ENCODE measurements at places on chromosomes 12 and 14.

- no peak for DNase-seq
These were observed 11.6 kb downstream of the SMIM41 start for GRCh38 chr12:52091061-52091460.

- DNase-seq, result no peak
These were observed at the start of gene ALX1 for GRCh38 chr12:85280165-85280983. Gene ALX1 (plus strand): TSS chr12:85280220. CDS start chr12:85280262, 42 bp downstream.

DNA sequence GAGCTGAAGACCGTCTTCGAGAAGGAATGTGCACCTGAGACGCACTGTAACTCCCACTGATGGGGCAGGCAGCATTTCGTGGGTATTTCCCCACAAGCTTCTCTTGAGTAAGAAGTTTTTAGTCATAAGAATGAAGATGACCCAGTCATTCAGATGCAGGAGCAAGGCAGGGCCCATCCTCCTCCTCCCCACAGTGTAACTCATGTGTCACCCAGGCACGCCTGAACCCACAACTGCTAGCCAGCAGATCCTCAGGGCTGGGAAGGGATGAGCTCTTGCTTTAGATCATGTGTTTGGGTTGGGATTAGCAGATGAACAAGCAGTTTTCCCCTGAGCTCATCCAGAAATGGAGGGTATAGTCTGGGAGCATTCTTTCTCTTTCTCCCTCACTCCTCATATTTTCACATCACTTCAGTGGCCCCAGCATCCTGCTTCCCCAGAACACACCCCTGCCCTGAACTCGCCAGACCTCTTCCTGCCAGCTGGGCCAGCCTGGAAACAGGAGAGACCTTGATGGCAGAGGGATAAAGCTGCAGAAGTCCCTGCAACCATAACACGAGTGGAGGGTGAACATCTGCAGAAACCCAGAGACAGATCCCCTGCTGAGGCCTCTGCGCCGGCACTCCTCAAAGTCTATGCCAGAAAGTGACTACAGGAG, 73.3 kb downstream of the B4GALNT3 start:
- no peak for DNase-seq

DNA sequence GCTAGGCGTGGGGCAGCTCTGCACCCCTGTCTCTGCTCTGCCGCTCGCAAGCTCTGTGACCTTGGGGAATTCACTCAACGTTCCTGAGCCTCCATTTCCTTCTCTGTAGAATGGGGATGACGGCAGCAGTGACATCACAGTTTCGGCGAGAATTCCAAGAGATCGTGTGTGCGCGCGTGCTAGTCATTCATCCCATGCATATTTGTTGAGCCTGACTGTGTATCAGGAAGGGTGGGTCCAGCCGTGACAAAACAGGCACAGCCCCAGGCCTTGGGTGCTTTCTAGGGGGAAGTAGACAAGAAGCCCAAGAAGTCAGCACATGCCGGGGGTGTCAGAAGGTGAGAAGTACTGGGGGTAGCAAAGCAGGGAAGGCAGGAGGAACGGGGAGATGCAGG, 145.6 kb upstream of the NCOR2 start:
- DNase-seq, result no peak

GRCh38 chr14:103530831-103531230, 1.8 kb downstream of the TRMT61A start:
- DNase-seq, result no peak

GRCh38 chr12:103819312-103819711, 21.7 kb downstream of the NT5DC3 start:
- DNase-seq, result no peak

DNA sequence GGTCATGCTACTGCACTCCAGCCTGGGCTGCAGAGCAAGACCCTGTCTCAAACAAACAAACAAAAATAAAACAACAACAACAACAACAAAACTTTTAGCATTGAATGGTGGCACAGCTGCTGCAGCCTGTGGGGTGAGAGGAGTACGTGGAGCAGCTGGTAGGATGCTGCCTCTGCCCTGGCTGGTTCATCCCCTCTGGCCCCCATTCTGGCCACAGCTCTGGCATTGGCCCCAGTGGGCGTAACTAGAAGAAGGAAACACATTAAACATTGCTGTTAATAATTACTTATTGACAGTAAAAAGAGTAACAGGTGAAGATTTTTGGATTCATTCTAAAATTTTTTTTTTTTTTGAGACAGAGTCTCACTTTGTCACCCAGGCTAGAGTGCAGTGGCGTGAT, 28.8 kb upstream of the C2CD5 start:
- no peak for DNase-seq

DNA sequence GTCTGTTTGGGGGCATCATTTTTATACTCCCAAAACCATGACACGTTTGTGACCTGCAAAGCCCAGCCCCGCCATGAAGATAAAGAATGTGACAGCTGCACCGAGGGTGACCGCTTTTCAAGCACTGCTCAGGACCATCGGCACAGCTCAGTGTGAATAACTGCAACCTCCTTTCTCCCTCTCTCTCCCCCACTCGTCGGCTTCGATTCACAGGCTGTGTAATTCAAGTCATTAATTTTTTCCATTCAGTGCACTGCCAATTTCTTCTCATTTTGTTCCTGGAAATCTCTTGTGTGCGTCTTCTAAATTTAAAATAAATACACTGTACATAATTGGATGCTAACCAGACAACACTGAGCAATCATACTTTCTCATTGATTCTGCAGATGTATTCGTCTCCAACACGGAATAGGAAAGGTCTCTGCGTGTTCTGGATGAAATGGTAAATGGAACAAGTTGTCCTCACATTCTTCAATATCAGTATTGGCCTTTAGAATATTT, 260.8 kb downstream of the TTC8 start:
- DNase-seq, result no peak

- DNase-seq, result no peak
These were observed 187.2 kb downstream of the TTC8 start for GRCh38 chr14:89011355-89012281.

GRCh38 chr12:47269916-47270315, 190.2 kb upstream of the AMIGO2 start:
- DNase-seq, result no peak

DNA sequence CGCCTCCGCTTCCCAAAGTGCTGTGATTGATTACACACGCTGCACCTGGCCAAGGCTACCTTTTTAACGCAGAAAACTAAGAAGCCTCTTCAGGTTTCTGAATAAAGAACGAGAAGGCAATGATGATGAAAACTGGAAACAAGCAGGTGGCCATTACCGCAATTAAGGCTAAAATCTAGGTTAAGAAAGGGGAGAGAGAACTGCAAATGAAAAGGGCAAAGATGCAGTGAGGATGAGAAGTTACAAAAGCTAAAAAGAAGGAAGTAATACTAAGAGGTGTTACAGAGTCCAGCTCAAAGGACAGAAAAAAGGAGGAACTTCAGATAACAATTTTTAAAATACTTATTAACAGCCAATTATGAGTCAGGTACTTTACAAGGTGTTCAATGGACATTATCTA, 79.7 kb downstream of the DUSP16 start:
- no peak for DNase-seq

DNA sequence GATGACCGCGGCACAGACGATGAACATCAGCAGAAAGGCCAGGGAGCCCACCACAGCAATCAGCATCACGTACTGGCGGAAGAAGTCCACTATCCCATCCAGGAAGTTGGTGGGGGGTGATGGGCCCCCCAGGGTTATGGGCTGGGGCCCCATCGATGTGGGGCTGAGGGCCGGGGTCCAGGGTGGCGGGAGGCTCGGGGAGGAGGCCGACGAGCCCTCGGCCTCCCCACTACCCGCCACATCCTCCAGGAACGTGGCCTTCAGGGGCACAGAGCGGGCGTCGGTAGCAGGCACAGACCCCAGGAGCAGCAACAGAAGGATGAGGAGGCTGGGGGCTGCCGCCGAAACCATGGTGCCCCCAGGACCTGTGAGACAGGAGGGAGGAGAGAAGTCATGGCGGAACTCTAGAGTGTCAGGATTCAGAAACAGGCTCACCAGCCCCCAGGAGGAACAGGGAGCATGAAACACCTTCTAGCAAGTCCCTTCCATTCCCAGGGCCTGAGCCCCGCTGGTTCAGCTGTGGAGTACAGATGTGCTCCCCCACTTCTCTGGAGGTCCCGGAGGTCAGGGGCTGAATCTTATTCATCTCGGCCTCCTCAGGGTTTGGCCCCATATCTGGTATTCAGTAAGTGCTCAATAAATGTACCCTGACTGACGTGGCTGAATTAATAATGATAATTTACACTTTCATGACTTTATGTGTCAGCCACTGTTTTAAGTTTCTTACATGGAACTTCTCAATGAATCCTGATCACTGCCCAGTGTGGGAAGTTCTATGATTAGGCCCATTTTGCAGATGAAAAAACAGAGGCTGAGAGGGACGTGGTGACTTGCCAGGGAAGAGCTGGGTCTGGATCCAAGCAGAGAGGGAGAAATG, 5.6 kb downstream of the TMEM119 start:
- no peak for DNase-seq

All from T-helper 2 cell (primary cell).